ENCODE measurements at places on chromosomes 7 and 10. TPM values are rescaled to one million over a fixed set of nuclear protein-coding genes. Genes with fewer than 3 reads are reported as not detected.

GRCh38 chr7:37196676-37197075, 252.0 kb downstream of the ELMO1 start:
- H3K27me3 ChIP-seq: no peaks in the 10 kb centered on the region
- peaks cover 8% of the 10 kb centered on the region for H3K4me1 ChIP-seq
- peaks cover 23% of the 10 kb centered on the region for H3K36me3 ChIP-seq
- no peak for DNase-seq
- H3K4me3 ChIP-seq: no peak overlapping the region

DPCD gene
- 9.6 TPM for total RNA-seq

MYO3A gene
- total RNA-seq: 0.44 TPM

- H3K27me3 ChIP-seq: no peaks in the 10 kb centered on the region
- H3K4me1 ChIP-seq: peaks cover 17% of the 10 kb centered on the region
- H3K36me3 ChIP-seq: peaks cover 26% of the 10 kb centered on the region
- H3K4me3 ChIP-seq: no peak overlapping the region
- DNase-seq: peak; percentile 74
These were observed 34.7 kb downstream of the ALOX5 start for GRCh38 chr10:45408421-45409319.

VAX1 gene
- not detected for total RNA-seq

SPAG6 gene
- total RNA-seq: not detected

DNA sequence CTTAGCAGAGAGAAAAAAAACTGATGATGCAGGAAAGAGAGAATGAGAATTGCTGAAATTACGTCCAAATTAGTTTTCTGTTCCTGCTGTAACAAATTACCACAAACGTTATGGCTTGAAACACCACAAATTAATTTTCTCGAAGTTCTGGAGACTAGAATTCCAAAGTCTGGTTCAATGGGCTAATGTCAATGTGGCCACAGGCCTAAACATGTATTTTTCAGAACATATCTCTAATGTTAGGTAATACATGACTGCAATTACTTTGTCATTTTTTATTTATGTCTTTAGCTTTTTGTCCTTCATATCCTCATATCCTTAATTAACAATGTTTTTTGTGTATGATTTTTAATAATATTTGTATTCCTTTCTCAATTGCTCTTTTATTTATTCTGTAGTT, 3.0 kb upstream of the AKR1C3 start:
- no peak overlapping the region for H3K27ac ChIP-seq
- H3K4me3 ChIP-seq: no peak overlapping the region
- no peaks in the 10 kb centered on the region for H3K4me1 ChIP-seq
- H3K27me3 ChIP-seq: no peaks in the 10 kb centered on the region

DNA sequence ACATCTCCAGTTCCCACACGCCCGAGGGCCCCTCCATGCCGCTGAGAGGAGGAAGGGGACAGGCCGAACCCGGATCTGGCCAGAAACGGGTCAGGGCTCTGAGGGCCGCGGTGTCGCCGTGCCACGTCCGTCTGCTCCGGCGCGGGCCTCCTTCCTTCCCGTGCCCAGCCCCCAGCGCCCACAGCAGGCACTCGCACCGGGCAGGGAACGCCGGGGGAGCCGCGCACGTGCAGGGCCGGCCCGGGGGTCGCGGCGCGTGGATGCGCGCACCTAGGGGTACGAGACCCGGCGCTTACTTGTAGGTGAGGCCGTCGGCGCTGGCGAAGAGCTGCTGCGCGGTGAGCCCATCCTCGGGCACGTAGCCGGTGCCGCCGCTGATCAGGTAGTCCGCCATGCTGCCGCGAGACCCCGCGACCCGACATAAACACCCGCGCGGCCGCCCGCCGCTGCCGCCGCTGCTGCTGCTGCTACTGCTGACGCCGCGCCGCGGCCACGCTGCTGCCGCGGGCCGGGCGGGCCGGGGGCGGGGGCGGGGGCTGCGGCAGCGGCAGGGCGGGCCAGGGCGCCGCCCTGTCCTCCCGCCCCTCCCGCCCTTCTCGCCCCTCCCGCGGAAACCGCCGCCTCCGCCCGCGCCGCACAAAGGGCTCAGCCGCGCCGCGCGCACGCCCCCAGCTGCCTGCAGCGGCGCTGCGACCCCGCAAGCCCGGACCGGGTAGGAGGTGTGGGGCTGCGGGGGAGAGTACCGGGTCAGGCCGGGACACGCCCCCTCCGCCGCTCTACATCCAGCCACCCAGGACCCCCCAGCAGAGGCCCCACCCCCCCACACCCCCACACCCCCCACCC, 4.1 kb downstream of the IMPDH1 start:
- H3K27ac ChIP-seq: peak overlapping the region; percentile 89
- peaks cover 19% of the 10 kb centered on the region for H3K36me3 ChIP-seq
- DNase-seq: peak; percentile 92

- no peak overlapping the region for H3K27ac ChIP-seq
- no peak for DNase-seq
- no peaks in the 10 kb centered on the region for H3K4me1 ChIP-seq
- H3K36me3 ChIP-seq: no peaks in the 10 kb centered on the region
- H3K4me3 ChIP-seq: no peak overlapping the region
- H3K27me3 ChIP-seq: no peaks in the 10 kb centered on the region
These were observed 123.3 kb downstream of the DOCK1 start for GRCh38 chr10:127028556-127028955.

- H3K4me1 ChIP-seq: no peaks in the 10 kb centered on the region
- no peak overlapping the region for H3K27ac ChIP-seq
- no peak for DNase-seq
- peaks cover 26% of the 10 kb centered on the region for H3K36me3 ChIP-seq
These were observed 19.3 kb downstream of the BRI3 start for GRCh38 chr7:98300595-98301372.

CEP55 gene
- total RNA-seq: 2.3 TPM

TET1 gene
- 2.1 TPM for total RNA-seq

SFRP4 gene
- total RNA-seq: 3.0 TPM

- H3K36me3 ChIP-seq: peaks cover 97% of the 10 kb centered on the region
- no peak overlapping the region for H3K4me3 ChIP-seq
- H3K27me3 ChIP-seq: no peaks in the 10 kb centered on the region
- no peak overlapping the region for H3K27ac ChIP-seq
- no peaks in the 10 kb centered on the region for H3K4me1 ChIP-seq
- no peak for DNase-seq
These were observed 38.0 kb downstream of the UBE3C start for GRCh38 chr7:157176771-157177170.

DNA sequence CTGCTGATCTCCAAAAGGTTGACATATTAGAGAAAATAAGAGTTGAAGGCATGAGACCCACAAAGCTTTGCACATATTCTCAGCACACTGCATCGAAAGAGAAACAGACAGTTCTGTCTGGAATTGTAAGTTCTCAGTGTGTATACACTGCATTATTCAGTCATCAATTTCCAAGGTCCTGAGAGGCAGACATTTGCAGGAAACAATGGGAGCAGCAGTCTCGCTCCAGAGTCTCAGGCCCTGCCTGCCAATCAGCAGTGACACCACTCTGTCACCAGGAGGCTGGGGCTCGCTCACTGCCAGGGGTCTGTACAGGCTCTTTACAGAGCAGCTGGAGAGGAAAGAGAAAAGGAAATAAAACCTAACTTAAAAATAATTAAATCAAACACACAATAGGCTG, 36.3 kb downstream of the JAZF1 start:
- no peaks in the 10 kb centered on the region for H3K27me3 ChIP-seq
- H3K36me3 ChIP-seq: no peaks in the 10 kb centered on the region
- DNase-seq: no peak
- peaks cover 12% of the 10 kb centered on the region for H3K4me1 ChIP-seq
